ENCODE measurements at places on chromosomes 6 and 20.

DNA sequence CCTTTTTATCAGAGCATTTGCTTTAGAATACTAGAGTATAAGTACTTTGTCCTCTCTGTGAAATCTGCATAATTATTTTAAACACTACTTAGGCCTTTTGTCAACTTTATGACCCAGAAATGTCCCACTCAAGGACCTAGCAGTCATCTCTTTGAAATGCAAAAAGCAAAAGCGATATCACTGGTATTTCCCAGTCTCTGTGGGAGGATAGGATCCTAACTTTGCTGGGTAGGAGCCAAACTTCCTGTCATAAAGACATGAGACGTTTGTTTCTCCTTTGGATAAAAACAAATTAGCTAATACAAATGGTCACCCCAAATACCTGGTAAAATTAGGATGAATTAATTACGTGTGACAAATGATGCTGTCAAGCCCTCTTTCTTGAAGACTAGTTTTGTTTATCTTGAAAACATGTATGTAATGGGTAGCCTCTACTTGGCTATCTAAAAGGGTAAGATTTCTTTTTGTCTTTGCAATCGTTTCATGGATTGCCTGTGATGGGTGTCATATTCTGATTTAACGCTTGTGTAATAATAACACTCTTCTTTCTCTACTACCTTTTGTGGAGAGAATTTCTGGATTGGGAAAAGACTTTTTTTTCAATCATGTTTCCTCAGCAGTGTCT, 36.2 kb downstream of the DCDC2 start:
- DNase-seq: no peak

DNA sequence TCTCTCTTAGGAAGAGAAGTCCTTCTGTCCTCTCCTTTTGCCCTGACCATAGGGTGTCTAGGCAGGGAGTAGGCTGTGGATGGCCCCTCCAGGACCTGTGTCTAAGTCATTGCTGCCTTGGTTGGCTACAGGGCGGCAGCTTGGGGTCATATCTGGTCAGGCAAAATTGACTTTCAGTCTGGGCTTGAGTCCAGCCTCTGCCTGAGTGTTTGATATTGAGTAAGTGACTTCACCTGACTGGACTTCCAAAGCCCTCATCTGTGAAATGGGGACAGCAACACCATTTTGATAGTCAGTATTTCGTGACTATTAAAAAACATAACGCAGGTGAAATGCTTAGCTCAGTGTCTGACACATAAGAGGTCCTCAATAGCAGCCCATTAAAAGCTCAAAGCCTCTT, 4.6 kb downstream of the TGM3 start:
- no peak for DNase-seq

DNA sequence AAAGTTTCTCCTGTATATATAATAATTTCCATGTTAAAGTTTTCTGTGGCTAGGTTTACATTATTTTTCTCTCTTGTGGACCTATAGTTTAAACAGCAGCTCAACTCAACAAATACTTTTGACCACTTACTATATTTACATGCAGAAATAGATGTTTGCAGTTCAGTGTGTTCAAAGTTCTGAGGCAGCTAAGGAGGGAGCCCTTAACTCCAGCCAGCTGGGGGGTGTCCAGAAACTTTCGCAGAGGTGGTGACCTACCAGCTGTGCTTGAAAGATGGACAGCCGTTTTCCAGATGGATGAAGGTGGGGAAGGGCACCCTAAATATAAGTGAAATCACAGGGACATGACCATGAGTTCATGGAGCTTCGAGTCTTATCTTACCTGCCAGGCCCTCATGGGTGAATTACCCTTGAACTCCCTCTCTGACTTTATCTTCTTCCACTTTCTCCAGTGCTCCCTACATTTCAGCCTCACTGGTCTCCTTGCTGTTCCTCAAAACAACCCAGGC, 33.4 kb downstream of the DHX35 start:
- DNase-seq: no peak

DNA sequence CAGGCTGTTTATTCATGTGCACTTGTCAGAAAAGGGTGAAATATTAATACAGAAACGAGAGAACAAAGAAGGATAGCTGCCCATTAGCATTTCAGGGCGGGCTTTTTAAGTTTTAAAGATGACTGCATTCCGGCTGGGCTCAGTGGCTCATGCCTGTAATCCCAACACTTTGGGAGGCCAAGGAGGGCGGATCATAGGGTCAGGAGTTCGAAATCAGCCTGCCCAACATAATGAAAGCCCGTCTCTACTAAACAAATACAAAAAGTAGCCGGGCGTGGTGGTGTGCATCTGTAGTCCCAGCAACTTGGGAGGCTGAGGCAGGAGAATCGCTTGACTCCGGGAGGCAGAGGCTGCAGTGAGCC, 130.5 kb downstream of the HFE start:
- DNase-seq: no peak

DNA sequence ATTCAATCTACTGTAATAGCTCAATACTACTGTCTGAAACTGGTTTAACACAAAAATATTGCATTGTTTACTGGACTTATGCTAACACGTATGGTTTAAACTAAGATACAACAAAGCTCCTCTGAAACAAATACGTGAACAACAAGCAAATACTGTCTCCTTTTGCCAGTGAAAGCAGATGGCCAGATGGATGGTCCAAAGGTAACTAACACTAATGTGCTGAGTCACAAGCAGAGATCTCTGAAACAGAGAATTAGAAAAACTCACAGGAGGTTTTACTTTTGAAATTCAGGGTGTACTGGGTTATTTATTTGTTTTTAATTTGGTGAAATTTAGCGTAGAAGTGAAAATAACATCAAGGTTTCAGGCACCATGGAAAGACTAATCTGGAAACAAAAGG, 124.3 kb upstream of the SOX4 start:
- no peak for DNase-seq
